ENCODE measurements at places on chromosomes 3 and 15.

GRCh38 chr15:70433586-70434324 is 329.6 kb downstream of the UACA start:
- DNase-seq: no peak

DNA sequence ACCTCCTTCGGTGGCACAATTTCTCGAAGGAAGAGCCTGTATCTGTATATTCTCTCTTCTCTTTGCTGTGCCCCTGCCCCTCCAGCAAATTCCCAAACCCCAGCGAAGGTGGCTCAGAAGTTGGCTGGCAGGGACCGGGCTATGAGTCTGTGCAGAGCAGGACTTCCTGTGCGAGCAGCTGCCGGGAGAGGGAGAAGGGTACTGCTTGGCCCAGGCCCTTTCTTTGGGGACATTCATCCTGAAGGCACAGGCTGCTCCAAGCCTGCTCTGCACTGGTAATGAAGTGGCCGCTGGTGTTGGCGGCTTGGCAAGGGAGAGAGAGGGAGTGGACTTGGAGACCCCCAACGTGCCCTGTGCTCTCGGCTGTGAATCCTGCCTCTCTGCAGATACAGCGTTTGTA is 1.5 kb downstream of the SLC6A11 start:
- DNase-seq: no peak

GRCh38 chr3:139308560-139308959 is 35.3 kb upstream of the MRPS22 start:
- no peak for DNase-seq

- DNase-seq: no peak
These were observed 91.2 kb upstream of the NAALADL2 start for GRCh38 chr3:174767853-174768382.

DNA sequence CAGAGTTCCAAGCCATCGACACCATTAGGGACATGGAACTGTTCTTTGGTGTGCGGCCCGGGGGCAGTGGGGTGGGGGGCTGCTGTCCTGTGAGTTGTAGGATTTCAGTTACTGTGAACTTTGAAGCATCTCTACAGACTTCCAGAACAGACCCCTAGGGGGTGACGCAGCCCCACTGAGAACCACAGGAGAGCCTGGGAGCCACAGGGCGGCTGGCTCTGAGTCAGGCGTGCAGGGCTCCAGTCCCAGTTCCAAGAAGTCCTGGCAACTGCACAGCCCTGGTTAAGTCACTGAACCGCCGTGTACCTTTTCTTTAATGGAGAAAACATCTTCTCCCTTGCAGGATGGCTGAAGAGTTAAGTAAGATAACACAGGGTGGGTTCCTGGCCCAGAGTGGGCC is 23.5 kb upstream of the LRTM1 start:
- DNase-seq: peak; percentile 77

DNA sequence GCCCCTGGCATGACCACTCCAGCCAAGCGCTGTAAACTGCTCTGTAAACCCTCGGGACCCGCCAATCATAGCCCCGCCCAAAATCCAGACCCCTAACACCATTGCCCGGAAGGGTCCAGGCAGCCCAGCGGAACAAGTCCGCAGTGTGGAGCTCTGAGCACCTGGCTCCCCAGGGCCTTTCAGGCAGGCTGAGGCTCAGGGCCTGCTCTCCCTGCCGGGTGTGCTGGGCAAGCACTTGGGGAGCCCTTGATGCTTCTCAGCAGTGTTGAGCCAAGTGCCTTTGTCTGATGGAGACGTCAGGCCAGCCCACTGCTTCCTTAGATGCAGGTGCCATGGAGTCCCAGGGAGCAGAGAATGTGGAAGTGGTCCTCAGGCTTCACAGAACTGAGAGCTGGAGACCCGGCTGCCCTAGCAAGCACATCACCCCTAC is 106.2 kb downstream of the TLE3 start:
- DNase-seq: no peak

- DNase-seq: no peak
These were observed 25.5 kb upstream of the APOD start for GRCh38 chr3:195609229-195609628.

DNA sequence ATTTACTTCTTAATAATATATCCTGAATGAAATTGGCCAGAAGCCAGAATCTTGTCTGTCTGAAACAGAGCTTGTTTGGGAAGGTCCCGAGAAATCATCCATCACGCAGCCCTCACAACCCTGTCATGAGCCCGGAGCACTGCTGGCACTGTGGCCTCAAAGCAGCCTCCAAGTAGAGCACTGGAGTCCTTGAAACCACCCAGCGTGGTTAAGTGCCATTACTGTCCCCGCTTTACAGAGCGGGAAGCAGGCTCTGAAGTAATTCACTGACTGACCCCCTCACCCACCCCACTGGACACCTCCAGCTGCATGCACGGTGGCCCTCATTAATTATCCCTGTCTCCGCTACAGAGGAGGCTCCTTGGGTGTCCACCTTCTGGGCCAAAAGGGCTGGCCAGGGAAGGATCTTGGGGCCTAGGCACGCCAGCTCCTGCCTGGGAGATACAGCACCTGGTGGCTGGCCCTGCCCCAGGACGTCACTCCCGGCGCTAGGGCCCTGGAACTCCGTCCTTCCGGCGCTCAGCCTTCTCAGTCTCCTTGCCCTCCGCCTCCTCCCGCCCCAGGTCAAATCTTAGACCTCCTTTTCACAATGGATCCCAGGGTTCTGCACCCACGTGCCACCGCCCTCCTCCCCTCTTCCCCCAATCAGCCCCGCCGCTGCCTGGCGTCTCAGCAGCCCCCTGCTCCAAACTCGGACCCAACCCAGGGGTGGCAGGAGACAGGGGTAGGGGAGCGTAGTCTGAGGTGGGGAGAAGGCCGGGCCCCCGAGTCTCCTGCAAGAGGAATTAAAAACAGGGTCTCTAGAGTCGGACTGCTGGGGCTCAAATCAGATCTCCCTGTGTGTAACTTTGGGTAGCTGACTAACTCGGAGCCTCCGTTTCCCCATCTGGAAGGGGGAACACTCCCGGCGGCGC is 1.1 kb downstream of the TKT start:
- DNase-seq: no peak

GRCh38 chr3:69352305-69353087 is 33.4 kb downstream of the FRMD4B start:
- DNase-seq: no peak

GRCh38 chr15:87743562-87743961 is 513.0 kb downstream of the NTRK3 start:
- peak; percentile 56 for DNase-seq

DNA sequence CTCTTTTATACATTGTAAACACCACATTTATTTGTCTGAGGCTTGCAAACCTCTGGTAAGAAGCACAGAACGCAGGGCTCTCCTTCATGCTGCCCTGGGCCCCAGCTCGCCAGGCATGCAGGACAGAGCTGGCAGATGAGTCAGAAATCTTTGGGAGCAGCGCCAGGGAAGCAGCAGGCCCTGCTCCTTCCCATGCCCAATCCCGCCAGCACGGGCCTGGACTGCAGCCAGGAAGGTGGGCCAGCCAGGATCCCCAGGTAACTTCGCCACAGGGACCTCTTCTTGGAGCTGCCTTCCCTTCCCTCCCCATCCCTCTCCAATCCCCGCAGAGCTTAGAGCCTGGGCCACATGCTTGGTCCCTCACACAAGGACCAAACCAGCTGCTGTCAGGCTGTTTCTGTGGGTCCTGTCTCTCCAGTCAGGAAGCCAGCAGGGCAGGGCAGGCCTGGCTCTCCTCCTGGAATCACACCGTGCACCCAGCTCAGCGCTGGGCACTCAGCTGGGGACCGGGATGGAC is 8.8 kb downstream of the STOML1 start:
- peak; percentile 53 for DNase-seq

DNA sequence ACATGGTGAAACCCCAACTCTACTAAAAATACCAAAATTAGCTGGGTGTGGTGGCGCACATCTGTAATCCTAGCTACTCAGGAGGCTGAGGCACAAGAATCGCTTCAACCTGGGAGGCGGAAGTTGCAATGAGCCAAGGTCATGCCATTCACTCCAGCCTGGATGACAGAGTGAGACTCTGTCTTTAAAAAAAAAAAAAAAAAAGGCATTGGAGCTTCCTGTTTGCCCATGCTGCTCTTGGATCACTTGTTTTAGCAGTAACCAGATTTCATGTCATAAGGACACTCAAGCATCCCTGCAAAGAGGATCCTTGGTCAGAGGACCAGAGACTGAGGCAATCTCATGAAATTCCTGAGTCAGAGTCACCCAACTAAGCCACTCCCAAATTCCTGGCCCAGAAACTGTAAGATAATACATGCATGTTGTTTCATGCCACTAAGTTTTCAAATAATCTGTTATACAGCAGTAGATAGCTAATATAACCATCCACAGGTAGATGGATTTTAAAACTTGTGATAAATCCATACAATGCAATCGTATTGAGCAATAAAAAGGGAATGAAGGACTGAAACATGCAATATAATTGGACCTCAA is 82.0 kb upstream of the XXYLT1 start:
- peak; percentile 87 for DNase-seq

DNA sequence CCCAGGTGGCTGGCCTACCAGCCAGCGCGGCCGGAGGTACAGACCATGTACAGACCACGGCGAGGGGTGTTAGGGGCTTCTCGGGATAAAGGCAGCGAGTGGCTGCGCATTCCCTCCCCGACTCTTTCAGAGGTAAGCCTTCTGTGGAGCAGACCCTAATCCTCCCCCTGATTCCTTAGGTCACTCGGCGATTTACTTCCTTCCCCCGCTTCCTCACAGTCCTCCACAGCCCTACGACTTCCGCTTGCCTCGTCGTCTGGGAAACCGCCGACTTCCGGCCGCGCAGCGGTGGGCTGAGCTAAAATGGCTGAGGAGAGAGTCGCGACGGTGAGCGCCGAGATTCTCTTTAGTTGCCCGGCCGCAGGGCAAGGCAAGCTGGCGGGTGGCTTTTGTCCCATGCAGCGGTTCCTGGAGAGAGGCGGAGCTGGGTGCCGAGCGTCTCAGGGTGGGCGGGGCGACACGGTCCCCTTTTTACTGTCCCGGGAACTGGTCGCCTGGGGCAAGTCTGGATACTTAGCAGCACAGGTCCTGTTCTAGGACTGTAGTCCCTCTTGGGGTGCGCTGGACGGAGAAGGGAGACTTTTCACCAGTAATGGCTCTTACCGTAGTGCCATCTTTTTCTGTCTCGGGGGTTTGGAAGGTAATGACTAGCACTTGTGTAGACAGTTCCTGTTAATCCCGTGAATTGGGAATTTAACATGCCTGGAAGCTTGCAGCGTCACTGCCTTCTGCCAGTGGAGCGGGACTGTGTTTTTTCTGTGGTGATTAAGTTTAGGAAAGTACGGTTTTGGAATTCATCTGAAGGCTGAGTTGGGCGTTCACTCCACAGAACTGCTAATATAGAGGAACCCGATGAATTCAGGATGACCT is at the start of the genes BBS4 and HIGD2B:
Gene BBS4 (plus strand): TSS at position 283 of the 870 bp plus-strand sequence. CDS start 21 bp downstream, at position 304.
Gene HIGD2B (minus strand): TSS at position 258 of the 870 bp plus-strand sequence. CDS start 9,808 bp downstream, outside the sequence.
- peak; percentile 65 for DNase-seq

GRCh38 chr3:101512646-101513418 is at the start of gene SENP7:
SENP7 (minus strand) TSS chr3:101513212; CDS start chr3:101513130, 82 bp downstream.
- DNase-seq: peak; percentile 69

GRCh38 chr3:11465744-11466616 is 177.7 kb downstream of the VGLL4 start:
- peak; percentile 84 for DNase-seq

GRCh38 chr3:44915702-44916438 is 41.5 kb downstream of the TGM4 start:
- DNase-seq: no peak

- no peak for DNase-seq
These were observed 46.3 kb downstream of the GOLIM4 start for GRCh38 chr3:168049367-168049974.

DNA sequence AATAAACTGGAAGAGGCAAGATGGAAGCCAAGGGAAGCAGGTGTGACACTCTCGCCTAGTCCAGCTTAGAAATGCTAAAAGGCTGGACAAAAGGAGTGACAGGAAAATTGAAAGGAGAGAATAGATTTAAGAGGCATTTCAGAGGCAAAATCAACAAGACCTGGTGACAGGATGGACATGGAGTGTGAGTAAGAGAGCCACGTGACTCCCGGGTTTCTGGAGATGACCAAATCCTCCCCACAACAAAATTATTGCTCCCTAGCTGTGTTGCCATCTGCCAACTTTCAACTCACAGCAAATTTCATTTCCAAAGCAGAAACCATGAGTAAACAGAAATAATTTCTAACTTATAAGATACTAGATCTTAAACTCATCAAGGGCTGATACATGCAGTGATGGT is 52.6 kb downstream of the MTHFS start:
- no peak for DNase-seq

DNA sequence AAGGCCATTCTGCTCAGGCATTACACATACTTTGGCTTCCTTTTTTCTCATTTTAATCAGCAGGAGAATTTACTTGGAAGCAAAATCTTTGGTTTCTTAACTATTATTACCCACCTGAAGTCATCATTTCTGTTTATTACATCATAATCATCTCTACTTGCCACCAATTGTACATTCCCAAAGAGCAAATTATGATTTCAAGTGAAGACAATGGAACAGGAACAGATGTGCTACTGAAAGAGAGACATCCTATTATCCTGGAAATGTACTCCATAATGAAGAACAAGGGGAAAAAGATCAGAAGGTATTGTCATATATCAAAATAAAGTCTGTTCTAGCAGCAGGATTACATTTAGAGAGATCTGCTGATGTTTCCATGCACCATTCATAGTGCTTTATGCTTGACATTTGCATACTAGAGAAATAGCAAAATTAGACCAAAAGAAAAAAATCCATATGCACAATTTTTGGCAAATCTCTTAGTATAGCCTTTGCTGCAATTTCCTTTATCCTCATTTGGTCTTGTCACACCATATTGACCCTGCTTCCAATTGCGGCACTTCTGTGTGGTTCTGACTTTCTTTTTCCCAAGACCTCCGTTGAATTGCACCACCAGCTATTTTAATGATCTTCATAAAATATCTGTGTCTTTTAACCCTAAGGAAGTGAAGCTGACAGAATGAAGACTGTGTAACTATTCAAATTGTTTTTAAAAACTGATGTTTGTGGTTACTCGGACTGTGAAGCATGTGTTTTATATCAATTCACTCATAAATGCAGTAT is 683.8 kb downstream of the ZNF385D start:
- peak; percentile 67 for DNase-seq

- DNase-seq: peak; percentile 45
These were observed 32.6 kb downstream of the MAP2K5 start for GRCh38 chr15:67575039-67575502.

DNA sequence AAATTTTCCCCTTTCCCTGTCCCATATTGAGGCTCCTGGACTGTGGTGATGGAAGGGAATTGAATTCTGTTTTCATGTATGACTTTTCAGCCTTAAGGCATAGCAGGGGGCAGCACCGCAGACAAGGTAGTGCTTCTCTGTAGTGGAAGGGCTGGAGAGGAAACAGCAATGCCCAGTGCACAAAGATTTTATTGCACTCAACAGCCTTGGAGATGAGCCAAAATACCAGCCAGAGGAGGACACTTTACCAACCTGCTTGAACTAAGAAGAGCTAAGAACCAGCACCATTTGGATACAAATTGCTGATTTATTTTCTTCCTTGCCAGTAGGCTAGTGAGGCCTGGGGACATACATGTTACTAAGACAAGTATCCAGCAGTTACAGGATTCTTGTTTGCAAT is 98.7 kb downstream of the KCNMB2 start:
- DNase-seq: no peak

GRCh38 chr3:172155897-172156585 is 116.7 kb downstream of the FNDC3B start:
- no peak for DNase-seq

GRCh38 chr3:94935738-94936580 is 873.1 kb downstream of the NSUN3 start:
- no peak for DNase-seq

Data from fibroblast of skin of left quadriceps (primary cell).